ENCODE measurements at places on chromosomes 5 and 9.

- DNase-seq = no peak
These were observed 24.8 kb upstream of the HTR1A start for GRCh38 chr5:63987053-63987452.

DNA sequence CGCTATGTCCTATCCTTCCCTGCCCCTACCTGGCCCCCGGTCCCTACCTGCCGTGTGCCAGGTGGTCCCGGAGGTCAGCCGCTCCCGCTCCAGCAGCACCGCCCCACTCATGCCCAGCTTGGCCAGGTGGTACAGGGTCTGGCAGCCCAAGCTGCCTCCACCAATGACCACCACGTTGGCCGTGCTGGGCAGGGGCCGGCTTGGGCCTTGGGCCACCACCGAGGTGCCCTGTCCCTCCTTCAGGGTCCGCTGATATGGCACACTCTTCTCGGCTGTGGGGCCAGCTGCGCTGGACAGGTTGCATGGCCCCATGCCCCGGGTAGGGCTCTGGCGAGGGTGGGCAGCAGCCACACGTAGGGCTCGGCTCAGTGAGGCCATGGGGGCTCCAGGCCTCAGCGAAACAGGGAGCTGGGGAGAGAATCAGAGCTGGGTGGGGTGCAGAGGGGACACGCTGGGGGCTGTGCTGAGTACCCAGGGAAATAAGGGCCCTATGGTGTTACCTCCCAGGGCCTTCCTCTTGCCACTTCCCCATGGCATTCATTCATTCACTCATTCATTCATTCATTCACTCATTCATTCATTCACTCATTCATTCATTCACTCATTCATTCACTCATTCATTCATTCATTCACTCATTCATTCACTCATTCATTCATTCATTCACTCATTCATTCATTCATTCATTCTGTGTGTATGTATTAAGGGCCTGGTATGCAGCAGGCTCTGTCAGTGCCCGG, 4.2 kb downstream of the SARDH start:
- DNase-seq = no peak

- DNase-seq = no peak
These were observed 1056.8 kb downstream of the MAT2B start for GRCh38 chr5:164561933-164562872.

DNA sequence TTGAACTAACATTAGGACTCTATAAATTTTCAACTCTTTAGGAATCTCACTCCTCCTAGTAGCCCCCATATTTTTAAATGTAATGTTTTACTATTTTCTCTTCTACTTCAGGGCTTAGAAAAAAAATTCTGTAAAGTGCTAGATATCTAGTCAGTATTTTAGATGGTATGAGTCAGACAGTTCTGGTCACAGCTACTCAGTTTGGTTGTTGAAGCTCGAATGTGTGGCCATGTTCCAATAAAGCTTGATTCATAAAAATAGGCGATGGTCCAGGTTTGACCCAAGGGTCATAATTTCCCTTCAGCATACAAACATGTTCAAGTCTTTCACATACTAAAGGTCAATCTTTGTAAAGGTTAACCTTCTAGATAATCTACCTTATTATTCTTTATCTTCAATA, 566.0 kb upstream of the CDH18 start:
- peak; percentile 16 for DNase-seq

GRCh38 chr9:130670644-130671043, 6.2 kb downstream of the PRDM12 start:
- no peak for DNase-seq

- DNase-seq = peak; percentile 47
These were observed 72.2 kb downstream of the HSD17B4 start for GRCh38 chr5:119524485-119524884.

DNA sequence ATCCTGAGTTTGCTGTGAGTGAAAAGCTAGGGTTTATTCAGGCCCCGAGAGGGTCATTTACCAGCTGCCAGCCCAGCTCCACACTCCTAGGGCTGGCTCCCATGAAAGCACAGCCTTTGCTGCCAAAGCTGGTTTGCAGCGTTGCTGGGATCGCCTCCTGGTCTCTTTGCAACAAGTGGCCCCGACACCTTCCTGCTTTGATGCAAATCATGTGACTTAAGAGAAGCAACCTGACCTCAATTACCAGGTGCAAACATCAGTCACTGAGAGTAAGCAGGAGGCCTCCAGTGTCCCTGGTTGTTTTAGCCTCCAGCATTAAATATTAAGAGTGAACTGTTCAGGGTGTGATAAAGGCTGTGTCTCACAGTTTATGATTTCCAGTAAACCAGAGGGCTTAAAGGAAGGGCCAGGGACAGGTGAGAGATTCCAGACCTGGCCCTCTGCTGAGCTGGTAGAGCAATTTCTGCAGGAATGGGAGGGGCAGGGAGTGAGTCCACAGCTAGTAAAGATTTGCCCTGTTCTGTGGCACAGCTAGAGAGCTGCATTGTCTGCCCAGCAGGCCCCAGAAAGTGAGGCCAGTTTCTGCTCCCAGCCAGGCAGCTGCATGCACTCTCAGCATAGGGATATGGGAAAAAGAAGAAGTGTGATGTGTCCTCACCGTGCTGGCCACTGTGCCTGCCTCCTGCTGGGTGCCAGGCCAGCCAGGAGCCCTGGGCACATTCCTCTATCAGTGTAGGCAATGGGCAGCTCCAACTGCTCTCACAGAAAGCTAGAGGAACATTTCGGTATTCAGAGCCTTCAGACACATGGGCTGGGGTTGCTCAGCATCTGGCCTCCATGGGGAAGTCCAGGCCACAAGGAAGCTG, 58.0 kb downstream of the SLC22A5 start:
- DNase-seq = no peak

DNA sequence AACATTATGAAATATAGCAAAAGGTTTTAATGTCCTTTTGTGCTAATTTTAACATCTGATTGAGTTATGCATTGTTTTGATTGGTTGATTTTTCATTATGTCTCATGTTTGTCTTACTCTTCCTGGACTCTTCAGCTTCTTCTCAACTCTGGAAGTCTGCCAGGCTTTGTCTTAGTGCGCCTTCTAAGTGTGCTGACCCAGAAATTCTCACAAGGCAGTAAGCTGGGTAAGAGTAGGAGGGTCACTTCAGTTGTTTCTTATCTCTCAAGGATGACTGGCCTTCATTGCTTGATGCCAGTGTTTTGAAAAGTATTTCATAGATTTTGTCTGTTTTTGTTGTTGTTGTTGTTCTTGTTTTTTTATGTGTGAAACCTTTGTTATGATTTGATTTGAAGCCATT, 59.2 kb downstream of the RIC1 start:
- DNase-seq = peak; percentile 24

GRCh38 chr9:4313144-4313543, 13.3 kb upstream of the GLIS3 start:
- no peak for DNase-seq

DNA sequence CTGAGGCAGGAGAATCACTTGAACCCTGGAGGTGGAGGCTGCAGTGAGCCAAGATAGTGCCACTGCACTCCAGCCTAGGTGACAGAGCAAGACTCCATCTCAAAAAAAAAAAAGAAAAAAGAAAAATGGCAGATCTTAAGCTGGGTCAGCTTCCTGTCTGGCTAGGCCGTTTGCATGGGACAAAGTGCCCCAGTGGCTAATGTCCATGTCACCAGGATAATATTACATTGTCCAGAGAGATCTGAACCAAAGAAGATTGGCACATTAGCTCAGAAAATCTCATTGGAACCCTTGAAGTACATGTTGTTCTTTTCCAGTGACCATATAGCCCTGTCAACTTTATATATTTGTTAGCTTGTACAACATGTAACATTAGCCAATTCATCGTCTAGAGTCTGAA, 59.2 kb upstream of the DAB2IP start:
- DNase-seq = no peak
